T-helper 1 cell treated with Interleukin-12 subunit alpha and Interleukin-12 subunit beta and Interleukin-4 antibody, amounts not matched to agents 30 ng/mL and 1 ng/mL, for 36 hours (primary cell): ENCODE measurements at places on chromosomes 2 and 18. TPM values are rescaled to one million over a fixed set of nuclear protein-coding genes. Genes with fewer than 3 reads are reported as not detected.

The EMILIN2 gene
- 23.5 and 25.3 TPM in 2 replicates for total RNA-seq

The ZNF804A gene
- not detected in 2 replicates for total RNA-seq

The CROCC2 gene
- total RNA-seq: not detected in 2 replicates

The AGXT gene
- not detected in 2 replicates for total RNA-seq

The LBX2 gene
- 0.42 and 0.98 TPM in 2 replicates for total RNA-seq

The MC2R gene
- not detected in 2 replicates for total RNA-seq

The ARL4C gene
- total RNA-seq: 369 and 375 TPM in 2 replicates

The BOK gene
- 0.07 TPM in 2 replicates for total RNA-seq

The POLR1B gene
- total RNA-seq: 36.2 and 42.3 TPM in 2 replicates

The BMP10 gene
- 0.27 TPM in 1 of 2 replicates, not detected in the other for total RNA-seq

The HRH4 gene
- total RNA-seq: 0.17 and 0.20 TPM in 2 replicates

The CCNYL1 gene
- 8.0 and 8.9 TPM in 2 replicates for total RNA-seq

The SYT4 gene
- total RNA-seq: not detected in 2 replicates

The EVA1A gene
- not detected in 2 replicates for total RNA-seq

The ZBTB7C gene
- total RNA-seq: 0.81 and 0.98 TPM in 2 replicates

The MAT2A gene
- 288 and 294 TPM in 2 replicates for total RNA-seq

The CCBE1 gene
- not detected in 2 replicates for total RNA-seq

The NPAS2 gene
- total RNA-seq: 1.5 and 2.4 TPM in 2 replicates

The GKN2 gene
- total RNA-seq: not detected in 2 replicates

The PRKD3 gene
- 15.1 and 18.5 TPM in 2 replicates for total RNA-seq

The TUBA3E gene
- total RNA-seq: not detected in 2 replicates

The TWSG1 gene
- total RNA-seq: 8.3 and 9.2 TPM in 2 replicates

The AKAIN1 gene
- total RNA-seq: not detected in 2 replicates

The SERPINB5 gene
- not detected in 2 replicates for total RNA-seq

The CBLN2 gene
- not detected in 2 replicates for total RNA-seq

The CTAGE1 gene
- total RNA-seq: not detected in 2 replicates
